ENCODE measurements at places on chromosomes 2 and 18. TPM values are rescaled to one million over a fixed set of nuclear protein-coding genes. Genes with fewer than 3 reads are reported as not detected.

DNA sequence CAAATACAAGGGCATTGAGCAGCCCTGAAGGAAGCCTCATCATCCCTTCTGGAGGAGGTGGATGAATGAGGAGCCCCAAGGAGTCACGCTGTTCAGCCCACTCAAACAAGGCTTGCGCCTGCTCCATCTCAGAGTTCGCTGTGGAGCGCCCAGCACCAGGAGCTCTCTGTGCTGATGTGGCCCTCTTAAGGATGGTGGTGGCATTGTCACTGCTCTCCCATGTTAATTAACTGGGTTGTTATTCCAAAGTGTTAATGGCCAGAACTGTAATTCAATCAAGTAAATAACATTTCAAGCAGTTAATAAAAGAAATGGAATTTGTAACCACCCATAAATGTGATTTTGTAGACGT, 726.0 kb upstream of the RAB6C start:
- H3K27me3 ChIP-seq: no peaks in the 10 kb centered on the region
- H3K36me3 ChIP-seq: no peaks in the 10 kb centered on the region
- no peak overlapping the region for H3K4me3 ChIP-seq
- H3K4me1 ChIP-seq: no peaks in the 10 kb centered on the region

DNA sequence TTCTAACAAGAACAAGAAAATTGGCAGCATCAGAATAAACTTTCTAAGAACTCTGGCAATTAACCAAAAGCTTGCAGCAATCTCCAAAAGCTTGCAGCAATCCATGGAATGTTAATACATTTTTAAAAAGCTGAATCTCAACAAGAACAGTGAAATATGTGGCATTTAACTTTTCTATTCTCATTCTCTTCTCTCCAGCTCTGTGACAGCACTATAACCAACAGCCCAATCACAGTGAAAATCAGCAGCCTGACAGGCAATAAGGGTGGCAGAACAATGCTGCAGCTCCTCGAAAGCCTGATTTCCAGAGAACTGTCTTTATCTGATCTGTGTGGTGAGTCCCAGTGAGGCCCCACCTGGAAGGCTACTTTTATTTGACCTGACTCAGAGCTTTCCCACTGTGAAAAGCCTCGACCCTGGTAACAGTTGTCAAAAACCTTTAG, 60.0 kb downstream of the TMEM131 start:
- no peak overlapping the region for H3K27ac ChIP-seq
- H3K27me3 ChIP-seq: no peaks in the 10 kb centered on the region
- DNase-seq: no peak
- H3K4me1 ChIP-seq: peaks cover 30% of the 10 kb centered on the region
- H3K36me3 ChIP-seq: no peaks in the 10 kb centered on the region

The GPR17 gene
- not detected for total RNA-seq

The CCDC178 gene
- not detected for total RNA-seq

DNA sequence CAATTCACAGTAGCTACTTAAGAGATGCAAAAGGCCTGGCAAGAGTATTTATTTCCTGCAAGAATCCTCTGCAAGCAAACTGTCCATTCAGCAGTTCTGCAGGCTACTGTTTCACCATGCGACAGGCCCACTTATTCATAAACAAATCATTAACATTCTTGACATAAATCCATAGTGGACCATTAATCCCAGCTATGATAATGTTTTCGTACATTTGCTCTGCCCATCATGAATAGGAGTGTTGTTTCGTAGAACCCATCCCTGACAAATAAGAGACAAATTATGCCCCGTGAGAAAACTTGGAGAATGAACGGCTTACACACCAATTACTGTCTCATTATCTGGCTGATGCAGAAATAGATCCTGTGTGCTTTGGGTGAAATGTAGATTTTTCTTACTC, 65.4 kb downstream of the PID1 start:
- H3K27ac ChIP-seq: no peak overlapping the region
- DNase-seq: no peak
- H3K27me3 ChIP-seq: no peaks in the 10 kb centered on the region
- no peak overlapping the region for H3K4me3 ChIP-seq

The IL1B gene
- 1.3 TPM for total RNA-seq

- H3K27me3 ChIP-seq: no peaks in the 10 kb centered on the region
- DNase-seq: no peak
These were observed 1136.6 kb upstream of the NXPH2 start for GRCh38 chr2:139916822-139917221.

The PFN4 gene
- total RNA-seq: not detected

DNA sequence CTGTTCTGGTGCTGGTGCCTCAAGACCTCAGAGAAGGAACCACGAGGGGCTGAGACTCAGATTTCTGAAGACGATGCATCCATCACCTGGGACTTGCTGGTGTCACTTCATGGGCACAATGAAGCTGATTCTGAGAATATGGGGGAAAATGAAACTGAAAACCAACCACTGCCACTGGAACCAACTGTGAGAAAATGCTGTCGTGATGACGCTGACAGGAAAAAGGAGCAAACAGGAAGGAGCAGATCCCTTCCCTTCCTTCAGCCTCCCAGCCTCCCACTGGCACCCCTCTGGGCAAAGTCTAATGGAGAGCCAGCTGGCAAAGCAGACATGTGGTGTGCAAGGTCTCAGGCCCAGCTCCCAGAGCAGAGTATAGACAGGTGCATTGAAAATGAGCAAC, 109.7 kb downstream of the FOXI3 start:
- H3K4me3 ChIP-seq: no peak overlapping the region
- H3K27me3 ChIP-seq: no peaks in the 10 kb centered on the region
- H3K27ac ChIP-seq: no peak overlapping the region
- H3K36me3 ChIP-seq: no peaks in the 10 kb centered on the region
- DNase-seq: no peak
- H3K4me1 ChIP-seq: no peaks in the 10 kb centered on the region

The ANKRD36 gene
- 70.9 TPM for total RNA-seq
